ENCODE measurements at places on chromosomes 5 and 9. TPM values are rescaled to one million over a fixed set of nuclear protein-coding genes. Genes with fewer than 3 reads are reported as not detected.
A peak's percentile ranks its signal among the peaks of the same experiment; 100 is the strongest.

DNA sequence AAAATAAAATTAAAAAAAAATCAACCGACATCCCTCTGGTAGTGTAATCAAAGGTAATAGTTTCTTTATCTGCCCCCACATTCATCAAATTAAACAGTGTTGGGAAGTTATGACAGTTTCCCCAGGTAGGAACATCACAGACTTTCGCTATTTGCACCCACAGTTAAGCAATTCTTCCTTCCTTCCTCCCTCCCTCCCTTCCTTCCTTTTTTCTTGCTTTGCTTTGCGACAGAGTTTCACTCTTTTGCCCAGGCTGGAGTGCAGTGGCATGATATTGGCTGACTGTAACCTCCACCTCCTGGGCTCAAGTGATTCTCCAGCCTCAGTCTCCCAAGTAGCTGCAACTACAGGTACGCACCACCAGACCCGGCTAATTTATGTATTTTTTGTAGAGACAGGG, 10.8 kb upstream of the BICD2 start:
- DNase-seq, result no peak

Gene PCDHA9
- not detected for total RNA-seq

Gene RAD1
- 45.7 TPM for total RNA-seq

DNA sequence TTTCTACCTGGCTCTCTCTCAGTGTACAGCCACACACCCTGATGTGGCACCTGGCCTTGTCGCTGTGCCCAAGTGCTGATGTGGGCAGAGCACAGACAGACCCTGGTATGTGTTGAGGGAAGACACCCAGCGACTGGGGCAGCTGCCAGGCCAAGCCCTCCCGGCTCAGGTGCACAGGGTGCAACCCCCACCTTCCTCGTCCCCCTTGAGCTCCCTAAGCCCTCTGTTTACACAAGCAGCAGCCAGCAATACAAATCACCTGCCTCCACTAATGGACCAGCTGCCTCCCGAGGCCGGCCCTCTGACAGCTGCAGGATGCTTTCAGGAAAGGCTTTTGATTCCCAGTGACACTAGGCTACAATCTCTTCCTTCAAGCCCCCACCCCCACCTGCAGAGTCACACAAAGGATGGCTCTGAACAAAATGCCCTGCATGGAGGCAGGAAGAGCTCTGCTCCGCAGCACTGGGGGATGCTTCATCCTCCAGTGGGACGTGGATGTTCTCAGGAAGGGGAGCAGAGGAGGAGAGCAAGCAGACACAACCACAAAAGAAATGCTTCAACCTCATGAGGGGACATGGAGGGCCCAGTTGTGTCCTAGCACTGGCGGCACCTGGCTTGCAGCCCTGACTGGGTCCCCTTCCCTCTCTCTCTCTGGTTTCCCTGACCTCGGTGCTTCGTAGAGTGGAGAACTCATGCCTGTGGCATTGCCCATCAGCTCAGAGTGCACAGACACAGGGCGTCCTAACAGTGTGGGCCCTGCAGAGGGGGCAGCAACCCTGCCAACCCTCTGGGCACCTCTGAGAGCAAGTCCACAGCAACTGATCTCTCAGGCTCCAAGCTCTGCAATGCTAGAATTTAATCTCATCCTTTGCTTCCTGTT, 140.8 kb downstream of the BARX1 start:
- no peak for DNase-seq

- peak; percentile 2 for DNase-seq
Measured at GRCh38 chr9:101311758-101312420, 72.9 kb downstream of the BAAT start.

GRCh38 chr5:3597167-3598007, 1.8 kb downstream of the IRX1 start:
- DNase-seq, result no peak

GRCh38 chr9:113659740-113660139, 196.2 kb downstream of the RGS3 start:
- DNase-seq, result no peak

DNA sequence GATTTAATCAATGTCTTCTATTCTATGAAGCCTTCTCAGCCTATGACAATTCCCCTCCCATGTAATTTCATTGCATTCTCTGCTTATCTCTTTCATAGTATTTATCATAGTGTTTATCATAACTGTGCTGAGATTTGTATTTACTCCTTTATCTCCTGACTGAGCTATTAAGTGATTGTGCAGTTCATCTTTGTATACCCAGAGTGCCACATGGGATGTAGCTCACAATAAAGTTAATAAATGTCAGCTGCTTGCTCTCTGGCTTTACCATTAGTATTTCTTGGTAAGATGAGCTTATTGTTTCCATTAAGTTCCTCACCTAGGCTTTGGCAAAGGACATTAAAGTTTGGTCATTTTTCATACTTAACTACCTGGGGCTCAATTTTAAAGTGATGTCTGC, 275.1 kb upstream of the MPDZ start:
- no peak for DNase-seq
